Activated naive CD8-positive, alpha-beta T cell treated with anti-CD3 and anti-CD28 coated beads, Interleukin-2, amount 10 ng/mL, durations not matched to agents 7 days and 5 days (primary cell): ENCODE measurements at places on chromosomes 7 and 10.

- no peak for DNase-seq
These were observed 9.8 kb downstream of the UPP1 start for GRCh38 chr7:48098846-48099245.

- no peak for DNase-seq
These were observed 30.6 kb upstream of the TAX1BP1 start for GRCh38 chr7:27709137-27710075.

DNA sequence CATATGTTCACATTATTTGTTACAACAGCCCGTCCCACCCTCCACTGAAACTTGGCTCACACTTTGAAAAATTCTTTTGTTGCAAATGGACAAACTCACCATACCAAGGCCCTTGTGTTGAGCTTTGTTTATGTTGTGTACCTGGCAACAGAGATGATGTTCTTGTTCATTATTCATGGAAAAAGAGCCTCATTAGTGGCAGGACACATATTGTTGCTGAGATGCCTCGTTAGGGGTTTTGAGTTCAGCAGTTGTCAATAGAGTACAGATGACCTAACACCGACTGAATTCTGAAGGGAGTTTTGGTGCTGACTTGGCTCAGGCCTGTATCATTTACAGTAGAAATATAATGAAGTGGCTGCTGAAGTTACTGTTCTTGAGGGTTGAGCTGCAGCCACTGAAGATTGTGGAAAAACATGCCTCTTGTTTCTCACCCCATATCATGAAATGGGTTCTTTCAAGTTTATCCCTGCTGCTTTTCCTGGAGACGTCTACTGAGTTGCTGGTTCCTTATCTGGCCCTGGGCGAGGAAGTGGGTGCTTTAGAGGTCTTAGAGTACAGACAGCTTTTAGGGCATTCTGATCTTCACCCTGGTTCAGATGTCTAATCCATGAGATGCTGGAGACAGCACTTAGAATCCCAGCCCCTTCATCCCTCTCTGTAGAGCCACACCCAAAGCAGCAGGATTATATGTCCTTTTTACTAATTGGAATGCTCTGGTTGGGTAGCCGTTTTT lies 149.7 kb downstream of the WNT2 start:
- no peak for DNase-seq

DNA sequence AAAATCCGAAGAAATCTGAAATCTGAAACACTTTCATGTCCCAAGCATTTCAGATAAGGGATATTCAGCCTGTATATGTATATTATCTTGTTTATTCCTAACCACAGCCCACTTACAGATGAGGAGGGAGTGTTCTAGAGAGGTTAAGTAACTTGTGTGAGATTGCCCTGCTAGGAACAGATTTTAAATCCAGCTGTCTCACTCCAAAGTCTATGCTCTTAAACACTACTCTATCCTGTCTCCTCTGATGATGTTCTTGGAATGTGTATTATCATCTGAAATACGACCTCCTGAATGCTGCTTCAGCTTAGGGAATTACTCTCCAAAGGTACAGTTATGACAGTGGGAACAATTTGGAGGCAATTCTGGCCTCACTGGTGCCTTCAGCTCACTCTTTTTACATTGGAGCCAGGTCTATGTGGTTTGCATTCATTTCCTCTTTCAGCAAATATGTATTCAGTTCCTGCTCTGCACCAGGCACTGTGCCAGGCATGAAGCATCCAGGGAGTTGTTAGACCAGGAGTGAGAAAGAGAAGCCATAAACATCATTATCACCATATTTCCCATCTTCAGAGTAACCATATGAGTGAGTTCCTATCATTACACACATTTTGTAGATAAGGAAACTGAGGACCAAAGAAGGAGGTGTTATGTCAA lies 70.2 kb downstream of the NOC3L start:
- DNase-seq, result no peak

DNA sequence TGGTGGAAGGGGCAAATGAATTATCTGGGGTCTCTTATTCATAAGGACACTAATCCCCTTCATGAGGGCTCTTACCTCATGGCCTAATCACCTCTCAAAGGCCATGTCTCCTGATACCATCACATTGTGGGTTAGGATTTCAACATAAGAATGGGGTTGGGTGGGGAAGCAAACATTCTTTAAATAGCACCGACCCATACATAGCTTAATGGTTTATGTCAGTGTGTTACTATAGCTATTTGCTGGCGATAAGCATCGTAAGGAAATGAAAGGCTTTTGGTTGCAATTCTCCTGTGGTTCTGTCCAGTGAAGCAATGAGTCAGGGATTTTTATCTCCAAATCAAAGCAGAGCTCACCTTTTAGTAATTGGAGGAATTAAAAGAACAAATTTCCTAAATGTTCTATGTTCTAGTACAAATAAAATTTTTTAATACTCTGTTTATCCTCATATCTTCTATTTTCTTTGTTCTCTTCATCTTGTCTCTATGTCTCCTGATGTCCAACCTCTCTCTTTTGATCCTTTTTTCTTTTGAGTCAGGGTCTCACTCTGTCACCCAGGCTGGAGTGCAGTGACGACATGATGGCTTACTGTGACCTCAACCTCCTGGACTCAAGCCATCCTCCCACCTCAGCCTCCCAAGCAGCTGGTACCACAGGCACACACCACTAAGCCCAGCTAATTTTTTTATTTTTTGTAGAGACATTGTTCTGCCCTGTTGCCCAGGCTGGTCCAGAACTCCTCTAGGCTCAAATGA lies 57.0 kb upstream of the GLCCI1 start:
- no peak for DNase-seq

- no peak for DNase-seq
These were observed 92.7 kb downstream of the ANKRD61 start for GRCh38 chr7:6123843-6124242.

DNA sequence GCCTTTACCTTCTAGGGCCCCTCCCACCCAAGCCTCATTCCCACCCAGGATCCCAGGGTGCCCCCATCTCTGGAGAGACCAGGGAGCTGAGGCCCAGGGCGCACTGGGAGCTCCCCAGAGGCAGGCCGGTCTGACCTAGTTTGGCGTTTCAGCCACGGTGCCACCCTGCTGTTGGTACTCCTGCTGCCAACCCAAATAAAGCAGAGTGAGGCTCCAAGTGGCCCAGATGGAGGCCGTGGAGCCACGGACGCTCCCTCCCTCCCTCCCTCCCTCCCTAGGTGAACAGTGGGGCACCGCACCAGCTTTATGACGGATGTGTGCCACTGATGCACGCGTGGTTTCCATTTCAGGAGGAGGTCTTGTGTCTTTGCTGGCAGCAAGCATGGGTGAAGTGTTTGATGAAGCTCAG lies 1.8 kb downstream of the INPP5A start:
- no peak for DNase-seq

GRCh38 chr10:103645141-103646054 lies 151.9 kb downstream of the NEURL1 start:
- DNase-seq, result no peak

DNA sequence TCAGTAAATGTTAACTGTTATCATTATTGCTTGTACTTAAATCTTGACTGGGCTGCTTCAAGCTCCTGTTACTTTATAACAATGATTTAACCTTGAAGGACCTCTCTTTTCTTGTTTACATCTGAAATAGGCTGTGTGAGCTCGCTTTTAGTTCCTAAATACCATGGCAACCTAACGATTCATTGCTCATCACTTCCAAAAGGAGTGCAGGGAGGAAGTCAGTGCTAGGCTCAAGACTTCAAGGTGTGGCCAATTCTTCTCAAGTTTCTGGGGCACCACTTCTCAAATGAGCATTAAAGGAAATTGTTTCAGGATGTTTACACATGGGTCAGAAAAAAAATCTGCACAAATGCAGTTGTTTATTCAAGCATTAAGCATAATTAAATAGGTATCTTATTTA lies 284.2 kb downstream of the MTERF1 start:
- DNase-seq, result no peak

DNA sequence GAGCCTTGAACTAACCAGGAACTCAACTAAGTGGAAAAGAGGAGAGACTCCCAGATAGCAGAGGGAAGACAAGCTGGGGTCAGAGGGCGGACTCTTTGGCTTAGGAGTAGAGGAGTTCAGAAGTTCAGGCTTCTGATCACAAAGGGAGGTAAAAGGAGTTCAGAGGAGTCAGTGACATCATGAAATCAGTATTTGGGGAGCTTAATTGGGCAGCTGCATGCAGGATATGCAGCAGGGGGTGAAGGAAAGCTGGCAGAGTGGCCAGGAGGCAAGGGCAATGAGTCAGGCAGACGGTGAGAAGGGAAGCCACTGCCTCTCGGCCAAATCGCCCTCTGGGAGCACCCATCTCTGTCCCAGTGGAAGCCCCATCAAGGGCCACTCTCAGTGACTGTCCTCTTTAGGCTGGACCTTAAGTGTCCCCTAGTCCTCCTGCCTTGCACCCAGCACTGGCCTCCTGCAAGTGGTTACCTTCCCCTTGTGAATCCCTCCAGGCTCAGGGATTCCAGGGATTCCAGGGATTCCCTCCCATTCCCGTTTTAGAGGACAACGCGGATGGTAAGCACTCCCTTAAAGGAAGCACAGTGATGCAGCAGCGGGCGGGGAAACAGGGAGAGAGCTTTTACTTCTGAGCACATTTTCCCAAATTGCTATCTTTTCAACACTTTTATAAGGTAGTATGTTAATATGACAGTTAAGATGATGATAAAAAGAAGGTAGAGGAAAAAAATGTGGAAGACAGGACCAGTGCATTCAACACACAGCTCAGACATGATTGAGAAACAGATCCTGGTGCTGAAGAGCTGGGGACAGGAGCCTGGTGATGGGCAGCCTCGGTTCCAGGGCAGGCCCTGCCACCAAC lies 72.6 kb downstream of the KCNMA1 start:
- DNase-seq, result no peak

- peak; percentile 54 for DNase-seq
These were observed 918 bp upstream of the RPEL1 start for GRCh38 chr10:103244666-103245271.

- no peak for DNase-seq
These were observed 230.9 kb downstream of the GRM8 start for GRCh38 chr7:127021857-127022256.

GRCh38 chr7:138169441-138169851 lies 93.2 kb downstream of the AKR1D1 start:
- no peak for DNase-seq

- DNase-seq, result no peak
These were observed 323.0 kb downstream of the EXOC4 start for GRCh38 chr7:133575726-133576440.

- DNase-seq, result no peak
These were observed 14.4 kb upstream of the GSTK1 start for GRCh38 chr7:143248761-143249354.

DNA sequence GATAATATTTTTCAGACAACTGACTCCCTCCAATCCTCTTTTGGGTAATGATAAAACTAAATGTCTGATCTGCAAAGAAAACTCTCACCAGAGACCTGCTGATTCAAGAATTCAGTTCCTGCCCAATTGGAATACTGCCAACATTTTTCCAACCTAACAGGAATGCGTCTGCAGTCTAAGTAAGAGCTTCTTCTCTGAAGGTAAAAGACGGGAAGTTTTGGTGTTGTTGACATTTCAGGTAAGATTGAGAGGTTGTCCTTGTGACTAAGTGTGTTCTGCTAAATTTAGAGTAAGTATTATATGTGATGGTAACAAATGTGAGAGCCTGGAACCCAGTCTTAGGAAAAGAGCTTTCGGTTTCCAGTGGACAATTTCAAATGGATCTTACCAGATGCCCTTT lies 17.6 kb downstream of the IFIT5 start:
- no peak for DNase-seq

GRCh38 chr7:106068538-106068961 lies 43.6 kb downstream of the SYPL1 start:
- no peak for DNase-seq

DNA sequence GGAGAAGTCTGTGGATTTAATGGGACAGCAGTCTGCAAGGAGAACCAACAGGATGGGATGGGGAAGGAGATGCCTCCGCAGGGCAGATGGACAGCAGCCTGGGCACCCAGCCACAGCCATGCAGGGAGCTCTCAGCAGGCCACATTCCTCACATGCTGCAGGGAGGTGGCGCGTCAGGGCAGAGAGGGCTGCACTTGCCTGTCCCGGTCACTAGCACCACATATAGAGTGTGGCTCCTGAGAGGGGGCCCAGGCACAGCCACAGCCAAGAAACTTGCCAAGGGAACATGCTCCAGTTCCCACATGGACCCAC lies 86.8 kb upstream of the ZMIZ1 start:
- no peak for DNase-seq

DNA sequence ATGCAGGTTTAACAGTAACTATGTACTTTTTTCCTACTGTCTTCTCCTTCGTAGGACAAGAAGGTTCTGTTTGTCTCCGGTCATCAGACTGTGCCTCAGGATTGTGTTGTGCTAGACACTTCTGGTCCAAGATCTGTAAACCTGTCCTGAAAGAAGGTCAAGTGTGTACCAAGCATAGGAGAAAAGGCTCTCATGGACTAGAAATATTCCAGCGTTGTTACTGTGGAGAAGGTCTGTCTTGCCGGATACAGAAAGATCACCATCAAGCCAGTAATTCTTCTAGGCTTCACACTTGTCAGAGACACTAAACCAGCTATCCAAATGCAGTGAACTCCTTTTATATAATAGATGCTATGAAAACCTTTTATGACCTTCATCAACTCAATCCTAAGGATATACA lies 2.4 kb downstream of the DKK1 start:
- DNase-seq, result no peak

DNA sequence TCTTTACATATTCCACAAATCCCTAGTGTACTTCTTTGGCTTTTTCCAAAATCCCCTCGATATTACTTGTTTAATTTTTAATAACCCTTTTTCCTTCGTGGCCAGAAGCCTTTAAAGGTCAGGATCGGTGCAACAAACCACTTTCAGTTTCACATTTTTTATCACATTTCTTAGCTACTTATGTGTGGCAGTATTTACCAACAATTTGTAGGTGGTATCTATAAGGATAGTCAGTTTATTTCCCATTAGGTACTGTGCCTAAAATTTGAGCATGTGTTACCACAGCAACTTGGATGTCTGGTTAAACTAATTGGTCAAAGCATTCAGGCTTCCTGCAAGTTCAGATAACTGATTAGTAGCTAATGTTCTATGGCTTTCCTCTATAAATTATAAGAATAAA lies 104.9 kb downstream of the CDK14 start:
- DNase-seq, result no peak

DNA sequence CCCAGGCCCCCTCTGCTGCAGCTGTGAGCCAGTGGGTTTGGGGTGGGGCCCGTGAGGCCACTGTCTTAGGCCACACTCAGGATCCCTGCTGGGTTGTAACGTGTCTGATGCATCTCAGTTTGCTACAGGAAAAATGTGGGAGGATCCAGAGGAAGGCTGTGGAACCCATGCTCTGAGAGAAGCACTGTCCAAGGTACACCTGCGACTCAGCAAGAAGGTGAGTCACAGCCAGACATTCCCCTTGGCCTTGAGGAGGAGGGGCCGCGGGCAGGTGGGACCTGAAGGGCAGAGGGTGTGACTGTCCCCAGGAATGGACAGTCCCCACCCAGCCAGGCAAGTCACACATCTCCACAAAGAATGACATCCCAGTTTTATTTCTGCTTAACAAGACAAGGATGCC lies 27.8 kb upstream of the C10orf120 start:
- DNase-seq, result no peak
